ENCODE measurements at places on chromosomes 13 and 19.

DNA sequence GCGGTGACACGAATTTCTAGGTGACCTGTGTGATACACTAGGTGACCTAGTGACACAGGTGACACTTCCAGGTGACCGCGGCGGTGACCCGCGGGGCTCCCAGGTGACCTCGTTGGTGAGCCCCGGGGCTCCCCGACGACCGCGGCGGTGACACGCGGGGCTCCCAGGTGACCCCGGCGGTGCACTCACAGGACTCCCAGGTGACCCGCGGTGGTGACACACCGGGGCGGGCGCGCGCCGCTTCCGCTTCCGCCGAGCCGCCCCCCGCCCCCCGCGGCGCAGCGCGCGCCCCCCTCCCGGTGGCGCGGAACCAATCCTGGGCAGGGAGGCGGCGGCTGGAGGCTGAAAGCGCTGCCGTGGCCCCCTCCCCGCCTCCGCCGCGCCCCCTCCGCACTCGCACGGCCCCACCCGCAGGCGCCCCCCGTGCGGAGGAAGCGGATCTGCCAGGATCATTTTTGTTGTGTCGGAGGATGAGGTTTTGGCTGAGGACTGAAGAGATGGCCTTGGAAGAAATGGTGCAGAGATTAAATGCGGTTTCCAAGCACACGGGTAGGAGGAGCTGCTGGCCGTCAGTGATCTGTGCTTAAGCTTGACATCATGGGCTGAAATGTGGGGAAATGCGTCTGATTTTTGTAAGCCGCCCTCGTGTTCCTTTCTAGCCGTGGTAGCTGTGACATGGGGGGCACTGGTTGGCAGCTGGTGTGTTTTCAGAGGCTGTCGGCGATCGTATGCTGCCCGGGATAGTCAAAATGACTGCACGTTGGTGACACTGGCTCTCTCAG lies at the start of gene MCF2L:
Gene MCF2L (plus strand): TSS at position 305 of the 782 bp plus-strand sequence. CDS start 166 bp downstream, at position 471.
- peak; percentile 23 for DNase-seq

- DNase-seq, result peak; percentile 86
Measured at GRCh38 chr19:42132030-42132628, at the start of gene POU2F2. POU2F2 (minus strand) TSS chr19:42132446; CDS start chr19:42132411, 35 bp downstream.

DNA sequence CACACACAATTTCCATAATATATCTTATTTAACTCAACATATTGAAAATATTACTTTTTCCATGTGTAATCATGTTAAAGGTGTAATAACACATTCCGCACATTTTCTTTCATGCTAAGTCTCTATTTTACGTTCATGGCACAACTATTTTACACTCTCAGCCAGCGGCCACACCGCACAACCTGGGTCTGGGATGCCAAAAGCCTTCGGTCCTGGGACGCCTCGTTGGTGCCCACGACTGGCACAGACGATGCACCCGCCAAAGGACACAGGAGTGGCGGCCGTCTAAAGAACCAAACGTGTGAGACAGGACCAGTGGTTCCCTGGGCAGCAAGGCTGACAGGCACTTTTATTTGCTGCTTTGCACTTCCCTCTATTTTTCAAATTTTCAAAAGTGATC lies 10.0 kb upstream of the PROZ start:
- no peak for DNase-seq

DNA sequence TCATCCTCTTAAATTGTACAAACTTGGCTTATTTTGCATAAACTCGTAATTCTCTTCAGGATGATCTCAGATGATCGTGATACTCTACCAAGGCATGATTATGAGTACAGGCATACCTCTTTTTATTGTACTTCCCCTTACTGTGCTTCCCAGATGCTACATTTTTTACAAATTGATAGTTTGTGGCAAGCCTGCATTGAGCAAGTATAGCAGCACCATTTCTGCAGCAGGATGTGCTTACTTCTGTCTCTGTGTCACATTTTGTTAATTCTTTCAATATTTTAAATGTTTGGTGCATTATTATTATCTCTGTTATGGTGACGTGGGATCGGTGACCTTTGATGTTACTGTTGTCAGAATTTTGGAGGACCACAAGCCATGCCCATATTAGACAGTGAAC lies 752.3 kb downstream of the PCDH9 start:
- DNase-seq, result no peak

DNA sequence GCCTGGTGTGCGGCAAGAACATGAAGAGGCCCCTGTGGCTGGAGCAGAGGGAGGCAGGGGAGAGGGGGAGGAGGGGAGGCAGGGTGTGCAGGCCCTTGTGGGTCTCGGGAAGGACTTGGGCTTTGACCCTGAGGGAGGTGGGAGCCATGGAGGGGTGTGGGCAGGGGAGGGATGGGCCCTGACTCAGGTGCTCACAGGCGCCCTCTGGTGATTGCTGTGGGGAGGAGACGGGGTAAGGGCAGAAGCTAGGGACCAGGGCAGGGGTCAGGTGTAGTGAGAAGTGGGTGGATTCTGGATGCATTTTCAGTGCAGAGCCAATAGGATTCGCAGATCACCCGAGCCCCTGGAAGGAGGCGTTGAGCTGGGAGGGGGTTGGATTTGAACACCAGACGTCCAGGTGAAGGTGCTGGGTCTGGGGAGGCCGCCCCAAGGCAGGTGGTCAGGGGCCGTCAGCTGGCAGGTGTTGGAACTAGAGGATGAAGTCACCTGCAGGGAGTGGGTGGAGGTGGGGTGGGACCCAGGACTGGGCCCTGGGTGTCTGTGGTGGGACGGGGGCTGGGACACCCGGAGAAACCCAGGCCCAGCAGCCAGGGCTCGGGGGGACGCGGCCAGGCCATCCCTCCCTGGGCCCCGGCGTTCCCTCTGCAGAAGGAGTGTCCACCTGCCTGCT lies 185.4 kb downstream of the KDM4B start:
- no peak for DNase-seq

- DNase-seq, result no peak
Measured at GRCh38 chr19:13408889-13409518, 97.3 kb downstream of the CACNA1A start.

- DNase-seq, result no peak
Measured at GRCh38 chr19:18357041-18357440, 16.6 kb downstream of the PGPEP1 start.

DNA sequence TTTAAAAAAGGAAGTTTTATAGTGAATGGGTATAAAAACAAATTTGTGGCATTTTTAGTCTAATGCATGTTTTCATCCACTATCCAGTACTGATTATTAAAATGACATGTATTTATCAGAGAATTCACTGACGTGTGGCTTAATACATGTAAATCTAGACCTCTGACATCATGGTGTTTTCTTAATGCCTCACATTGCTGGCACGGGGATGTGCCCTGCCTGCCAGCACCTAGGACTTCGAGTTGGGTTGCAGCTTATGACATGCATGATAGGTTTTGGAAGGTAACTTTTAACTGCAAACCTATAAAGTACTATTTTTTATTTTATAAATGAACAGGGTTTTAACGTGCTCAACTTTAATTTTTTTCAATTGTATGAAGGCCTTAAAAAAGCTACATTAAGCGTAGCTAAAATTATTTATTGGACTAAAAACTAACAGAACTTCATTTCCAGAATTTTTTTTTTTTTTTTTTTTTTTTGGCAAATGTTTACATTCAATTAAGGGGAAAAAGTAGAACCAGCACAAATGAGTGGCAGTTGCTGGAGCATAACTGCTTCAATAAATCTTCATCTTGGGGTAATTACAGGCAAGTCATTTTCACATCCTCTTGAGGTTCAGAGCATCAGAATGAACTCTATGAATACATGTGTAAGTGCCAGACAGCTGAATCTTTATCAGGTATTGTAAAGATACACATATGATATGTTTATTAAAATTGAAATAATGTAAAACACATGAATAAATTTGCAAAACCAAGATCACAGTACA lies 16.3 kb downstream of the METTL21C start:
- no peak for DNase-seq

- DNase-seq, result no peak
Measured at GRCh38 chr13:41199079-41199478, 4.7 kb upstream of the KBTBD7 start.

DNA sequence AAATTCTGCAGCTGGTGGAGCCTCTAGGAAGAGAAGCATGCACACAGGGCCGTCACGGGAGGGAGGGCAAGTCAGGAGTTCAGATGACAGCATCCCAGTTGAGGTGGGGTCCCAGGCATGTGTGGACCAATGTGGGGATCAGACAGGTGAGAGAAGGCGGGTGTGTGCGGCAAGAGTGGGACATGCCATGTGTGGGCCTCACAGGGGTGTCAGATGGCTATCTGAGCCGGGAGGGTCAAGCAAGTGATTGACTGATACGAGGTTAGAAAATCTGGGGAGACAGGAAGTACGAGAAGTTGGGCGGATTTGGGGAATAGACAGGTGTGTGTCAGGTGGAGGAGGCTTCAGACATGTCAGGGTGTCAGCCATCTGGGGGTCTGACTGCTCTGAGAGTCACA lies 8.9 kb downstream of the RASGRP4 start:
- DNase-seq, result no peak

- no peak for DNase-seq
Measured at GRCh38 chr19:33062902-33063301, 1.8 kb downstream of the RHPN2 start.

GRCh38 chr13:99014522-99014921 lies 36.7 kb upstream of the DOCK9 start:
- no peak for DNase-seq

GRCh38 chr13:114128624-114129522 lies 3.5 kb downstream of the RASA3 start:
- DNase-seq, result peak; percentile 86

DNA sequence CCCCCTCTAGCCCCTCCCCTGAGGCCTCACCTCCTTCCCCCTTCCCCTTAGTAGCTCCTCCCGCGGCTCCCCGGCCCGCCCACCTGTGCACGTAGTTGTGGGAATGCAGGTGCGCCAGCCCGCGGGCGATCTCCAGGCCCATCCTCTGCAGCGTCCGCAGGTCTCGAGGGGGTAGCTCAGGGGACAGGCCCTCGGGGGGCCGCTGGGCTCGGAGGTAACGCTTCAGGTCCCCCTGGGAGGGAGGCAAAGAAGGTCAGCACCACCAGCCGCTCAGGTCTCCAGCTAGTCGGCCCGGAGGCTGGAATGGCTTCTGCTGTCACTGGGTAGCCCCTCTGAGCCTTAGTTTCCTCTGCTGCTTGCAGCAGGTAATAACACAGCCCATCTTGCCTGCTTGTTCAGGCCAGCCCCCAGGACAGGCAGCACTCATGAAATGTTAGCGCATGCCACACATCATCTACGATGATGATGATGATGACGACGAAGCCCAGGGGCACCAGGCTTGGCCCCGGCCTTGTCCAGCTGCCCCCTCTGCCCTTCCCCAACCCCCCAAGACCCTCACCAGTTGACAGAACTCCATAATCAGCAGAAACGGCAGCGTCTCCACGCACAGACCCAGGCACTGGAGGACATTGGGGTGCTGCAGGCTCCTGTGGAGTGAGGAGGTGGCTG lies 9.2 kb downstream of the LMTK3 start:
- no peak for DNase-seq

- no peak for DNase-seq
Measured at GRCh38 chr13:97004886-97005285, 10.6 kb upstream of the OXGR1 start.

GRCh38 chr13:24381541-24382265 lies 72.3 kb downstream of the C1QTNF9 start:
- DNase-seq, result no peak

- no peak for DNase-seq
Measured at GRCh38 chr19:42989851-42990250, 36.4 kb downstream of the PSG11 start.

DNA sequence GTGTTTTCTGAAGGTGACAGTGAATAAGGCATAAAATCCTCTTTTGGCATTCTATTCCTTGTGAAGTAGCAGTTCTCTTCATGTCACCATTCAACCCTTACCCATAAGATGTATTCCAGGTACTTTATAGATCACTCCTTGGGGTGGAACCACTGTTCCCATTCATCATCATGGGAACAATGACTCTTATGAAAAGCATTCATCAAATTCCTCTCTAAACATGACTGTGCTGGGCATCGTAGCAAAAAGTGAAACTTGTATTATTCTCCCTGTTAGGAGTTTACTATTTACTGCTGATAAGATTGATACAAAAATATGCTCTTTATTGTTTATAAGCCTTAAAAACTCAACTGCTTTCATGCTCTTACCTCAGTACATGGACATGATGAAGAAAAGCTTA lies 793.4 kb downstream of the LIG4 start:
- DNase-seq, result no peak

DNA sequence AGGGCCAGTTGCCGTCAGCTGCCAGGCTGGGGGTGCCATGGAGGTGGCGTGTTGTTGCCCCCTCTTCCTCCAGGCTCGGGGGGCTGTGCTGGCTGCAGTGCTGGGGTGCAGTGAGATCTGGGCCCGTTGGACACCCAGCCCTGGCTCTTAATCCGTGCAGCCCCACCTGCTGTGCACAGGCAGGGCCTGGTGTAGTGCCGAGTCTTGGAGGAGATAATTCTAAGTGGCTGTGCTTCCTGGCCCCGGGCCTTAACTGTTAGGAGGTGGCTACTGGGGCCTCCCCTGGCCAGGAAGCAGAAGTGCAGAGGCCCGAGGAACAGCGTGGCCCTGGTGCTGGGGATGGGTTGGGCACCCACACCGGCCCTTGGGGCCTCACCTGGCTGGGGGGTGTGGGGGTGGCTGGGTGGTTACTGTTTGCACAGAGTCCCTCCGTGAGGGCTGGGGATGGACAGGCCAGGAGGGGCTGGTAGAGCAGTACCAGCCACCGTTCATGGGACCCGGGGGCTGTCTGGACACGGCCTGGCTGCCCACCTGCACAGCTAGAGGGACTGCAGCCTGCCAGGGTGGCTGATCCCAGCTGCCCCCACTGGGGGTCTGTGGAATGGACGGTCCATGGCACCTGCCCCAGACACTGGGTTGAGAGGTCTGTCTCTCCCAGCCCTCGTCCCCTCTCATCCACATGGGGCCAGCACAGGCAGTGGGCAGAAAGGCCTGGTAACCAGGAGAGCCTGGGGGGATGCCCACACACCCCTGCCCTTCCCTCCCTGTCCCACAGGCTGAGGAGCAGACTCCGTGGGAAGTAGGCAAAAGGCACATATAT lies 3.3 kb downstream of the GPX4 start:
- no peak for DNase-seq

DNA sequence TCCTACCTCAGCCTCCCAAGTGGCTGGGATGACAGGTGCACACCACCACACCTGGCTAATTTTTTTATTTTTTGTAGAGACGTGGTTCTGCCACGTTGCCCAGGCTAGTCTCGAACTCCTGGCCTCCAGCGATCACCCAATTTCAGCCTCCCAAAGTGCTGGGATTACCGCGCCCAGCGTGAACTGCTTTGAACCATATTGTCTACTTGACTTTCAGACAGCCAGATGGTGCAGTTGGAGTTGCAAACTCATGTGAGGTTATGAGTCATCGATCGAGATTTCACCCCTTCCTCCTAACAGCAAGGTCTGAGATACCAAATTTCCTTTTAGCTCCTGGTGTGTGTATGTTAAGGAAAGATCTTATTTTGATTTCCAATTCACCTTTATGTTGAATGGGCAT lies 2.7 kb downstream of the SLC27A1 start:
- no peak for DNase-seq
